Germinal center (tissue), 1 donor: ENCODE measurements at places on chromosomes 5 and 9.

- no peak for DNase-seq
Observed at GRCh38 chr5:33261305-33261704, 179.5 kb upstream of the TARS1 start.

DNA sequence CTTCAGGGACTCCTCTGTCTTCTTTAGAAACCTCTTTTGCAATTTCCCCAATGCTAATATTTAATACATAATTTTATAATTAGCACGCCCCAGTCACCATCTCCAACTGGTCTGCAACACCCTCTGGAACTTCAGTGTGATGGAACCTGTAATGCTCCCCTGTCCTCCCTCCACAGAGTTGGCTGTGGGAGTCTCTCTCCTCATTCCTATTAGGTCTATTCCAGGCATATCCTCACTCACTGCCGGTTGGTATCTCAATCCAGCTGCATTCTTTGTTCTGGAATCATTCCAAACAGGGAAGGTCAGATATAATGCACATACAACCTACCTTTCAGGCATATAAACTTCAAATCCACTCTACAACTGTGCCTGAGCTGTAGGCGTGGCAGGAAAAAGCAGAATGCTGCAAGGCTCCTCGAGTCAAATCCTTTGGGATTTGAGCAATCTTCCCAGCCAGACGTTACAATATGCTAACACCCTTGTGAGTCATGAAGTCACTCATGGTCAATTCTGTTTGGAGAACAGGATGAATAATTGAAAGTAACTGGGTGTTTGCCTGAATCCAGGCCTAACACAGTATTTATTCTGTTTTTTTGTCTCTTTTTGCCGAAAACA, 293.8 kb downstream of the CWC27 start:
- DNase-seq: no peak

DNA sequence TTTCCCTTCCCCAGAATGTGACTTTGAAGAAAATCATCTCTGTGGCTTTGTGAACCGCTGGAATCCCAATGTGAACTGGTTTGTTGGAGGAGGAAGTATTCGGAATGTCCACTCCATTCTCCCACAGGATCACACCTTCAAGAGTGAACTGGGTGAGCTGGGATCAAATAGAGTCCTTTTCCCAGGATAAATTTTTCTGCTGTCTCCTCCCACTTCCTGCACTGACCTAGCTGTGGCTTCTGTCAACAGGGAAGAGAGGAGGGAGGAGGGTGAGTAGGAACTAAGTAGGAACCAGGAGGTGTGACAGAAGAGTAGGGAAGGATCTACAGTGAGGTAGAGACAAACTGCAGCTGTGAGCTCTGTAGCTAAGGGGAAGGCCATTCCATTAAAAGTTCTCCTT, 69.3 kb downstream of the MAMDC2 start:
- DNase-seq: no peak

- no peak for DNase-seq
Observed at GRCh38 chr5:131773805-131774204, 23.0 kb downstream of the FNIP1 start.

GRCh38 chr5:180602481-180603075, 11.3 kb upstream of the SCGB3A1 start:
- DNase-seq: no peak

GRCh38 chr5:35852084-35852734, 4.5 kb upstream of the IL7R start:
- no peak for DNase-seq

DNA sequence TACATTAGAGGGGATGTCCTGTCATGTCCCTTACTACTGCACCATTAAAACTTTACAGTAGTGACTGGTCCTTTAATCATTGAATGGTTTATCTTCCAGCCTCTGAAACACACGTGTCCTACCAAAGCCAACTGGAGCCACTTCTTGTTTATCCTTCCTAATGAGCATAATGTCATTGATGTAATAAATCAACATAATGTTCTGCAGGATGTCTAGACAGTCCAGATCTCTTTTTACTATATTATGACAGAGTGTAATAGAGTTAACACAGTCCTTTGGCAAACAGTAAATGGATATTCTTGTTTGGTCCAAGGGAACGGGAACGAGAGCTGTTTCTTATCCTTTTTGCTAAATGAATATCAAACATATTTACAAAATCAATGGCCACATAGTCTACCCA, 88.1 kb upstream of the PTPRD start:
- no peak for DNase-seq

GRCh38 chr5:57456531-57457135, 26.0 kb downstream of the ACTBL2 start:
- no peak for DNase-seq

GRCh38 chr5:133372293-133372937, 239.9 kb downstream of the FSTL4 start:
- no peak for DNase-seq

GRCh38 chr5:59264013-59264412, 629.5 kb downstream of the PDE4D start:
- no peak for DNase-seq

- no peak for DNase-seq
Observed at GRCh38 chr5:123285122-123286023, 137.8 kb downstream of the CEP120 start.

- no peak for DNase-seq
Observed at GRCh38 chr5:83946516-83946915, 225.9 kb upstream of the HAPLN1 start.

DNA sequence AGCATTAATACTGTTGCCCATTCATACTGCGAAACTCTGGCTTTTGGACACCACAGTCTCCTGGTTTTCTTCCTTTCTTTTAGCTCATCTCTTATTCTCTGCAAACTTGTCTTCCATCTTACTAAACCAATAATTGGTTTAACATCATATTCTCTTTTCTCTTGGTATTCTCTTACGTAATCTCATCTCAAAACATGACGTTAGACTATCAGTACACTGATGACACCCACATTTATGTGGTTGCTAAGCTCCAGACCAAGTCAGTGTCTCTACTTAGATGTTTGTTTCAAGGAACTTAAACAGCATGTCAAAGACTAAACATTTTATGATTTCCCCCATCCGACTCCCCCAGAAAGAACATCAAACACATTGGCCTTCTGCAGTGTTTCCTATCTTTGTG, 2.1 kb downstream of the PRRC1 start:
- DNase-seq: no peak

DNA sequence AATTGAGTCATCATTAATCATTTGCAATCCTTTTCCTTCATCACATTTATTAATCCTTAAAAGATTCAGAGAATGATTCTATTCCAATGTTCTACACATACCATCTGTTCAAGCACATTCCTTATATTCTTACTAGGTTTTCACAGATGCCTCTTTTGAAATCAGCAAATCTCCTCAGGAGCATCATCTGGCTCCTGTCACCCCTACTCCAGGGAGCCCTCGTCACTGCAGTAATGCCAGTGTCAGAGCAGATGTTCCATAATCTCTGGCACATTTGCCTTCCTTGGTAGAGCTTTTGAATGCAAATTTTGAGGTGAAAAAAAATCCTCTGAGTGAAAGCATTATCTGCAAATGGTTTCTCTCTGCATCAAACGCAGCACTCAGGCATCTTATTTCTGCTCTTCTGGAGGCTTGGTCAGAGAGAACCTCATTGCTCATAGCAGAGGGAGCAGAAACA, 7.6 kb upstream of the KCNV2 start:
- no peak for DNase-seq

- DNase-seq: no peak
Observed at GRCh38 chr5:163807781-163808180, 302.4 kb downstream of the MAT2B start.

GRCh38 chr5:143316844-143317631, 86.4 kb downstream of the NR3C1 start:
- no peak for DNase-seq

GRCh38 chr5:135032999-135033861, 798 bp downstream of the PITX1 start:
- DNase-seq: no peak

DNA sequence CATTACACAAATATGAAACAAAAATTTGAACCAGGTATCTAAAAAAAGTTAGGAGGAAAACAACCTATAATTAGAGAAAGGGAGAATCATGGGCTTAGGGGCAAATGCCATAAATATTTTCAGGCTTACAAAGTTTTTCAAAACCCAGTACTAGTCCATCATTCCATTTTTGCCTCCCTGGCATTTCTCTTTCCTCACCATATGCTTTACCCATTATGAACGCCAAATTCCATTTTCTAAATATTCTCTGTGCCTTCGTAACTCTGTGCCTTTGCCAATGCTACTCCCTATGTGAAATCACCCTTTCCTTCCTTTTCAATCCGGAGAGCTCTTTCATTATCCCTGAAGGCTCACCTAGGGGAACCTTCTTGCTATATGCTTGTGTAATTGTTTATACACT, 434.1 kb downstream of the ZSWIM6 start:
- no peak for DNase-seq

- no peak for DNase-seq
Observed at GRCh38 chr5:110702300-110702699, 24.2 kb downstream of the TMEM232 start.

GRCh38 chr5:58985759-58986158, 402.9 kb downstream of the RAB3C start:
- no peak for DNase-seq

- DNase-seq: no peak
Observed at GRCh38 chr9:93509084-93509483, 55.7 kb upstream of the FAM120AOS start.

GRCh38 chr5:103263054-103263453, 4.5 kb downstream of the MACIR start:
- no peak for DNase-seq

DNA sequence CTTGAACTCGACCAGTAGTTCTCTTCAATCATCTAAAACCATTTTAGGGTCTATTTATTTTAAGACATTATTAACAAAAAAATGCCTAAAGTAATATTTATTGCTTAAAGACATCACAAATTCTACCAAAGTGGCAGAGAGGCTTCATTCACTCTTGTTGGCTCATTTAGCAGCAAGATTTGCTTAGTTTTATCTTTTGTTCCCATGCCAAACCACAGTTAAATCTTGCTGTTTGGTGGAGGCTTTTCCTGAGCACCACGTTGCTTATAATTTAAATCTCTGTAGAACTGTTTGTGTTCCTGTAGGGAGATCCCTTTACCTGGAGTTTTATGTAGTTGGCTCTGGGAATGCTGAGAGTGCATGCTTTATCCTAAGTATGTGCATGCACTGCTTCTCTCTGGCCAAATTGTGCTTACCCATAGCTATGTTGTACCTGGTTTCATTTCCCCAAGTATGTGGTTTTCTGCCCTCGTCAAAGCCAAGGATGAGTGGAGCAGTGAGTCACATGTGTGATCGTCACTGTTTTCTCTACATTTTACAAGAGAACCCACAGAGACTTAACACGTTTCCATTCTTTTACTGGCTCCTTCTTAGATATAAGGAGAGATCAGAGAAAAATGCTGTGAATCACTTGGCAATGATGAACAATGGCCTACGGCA, 42.1 kb upstream of the MAST4 start:
- peak; percentile 78 for DNase-seq

DNA sequence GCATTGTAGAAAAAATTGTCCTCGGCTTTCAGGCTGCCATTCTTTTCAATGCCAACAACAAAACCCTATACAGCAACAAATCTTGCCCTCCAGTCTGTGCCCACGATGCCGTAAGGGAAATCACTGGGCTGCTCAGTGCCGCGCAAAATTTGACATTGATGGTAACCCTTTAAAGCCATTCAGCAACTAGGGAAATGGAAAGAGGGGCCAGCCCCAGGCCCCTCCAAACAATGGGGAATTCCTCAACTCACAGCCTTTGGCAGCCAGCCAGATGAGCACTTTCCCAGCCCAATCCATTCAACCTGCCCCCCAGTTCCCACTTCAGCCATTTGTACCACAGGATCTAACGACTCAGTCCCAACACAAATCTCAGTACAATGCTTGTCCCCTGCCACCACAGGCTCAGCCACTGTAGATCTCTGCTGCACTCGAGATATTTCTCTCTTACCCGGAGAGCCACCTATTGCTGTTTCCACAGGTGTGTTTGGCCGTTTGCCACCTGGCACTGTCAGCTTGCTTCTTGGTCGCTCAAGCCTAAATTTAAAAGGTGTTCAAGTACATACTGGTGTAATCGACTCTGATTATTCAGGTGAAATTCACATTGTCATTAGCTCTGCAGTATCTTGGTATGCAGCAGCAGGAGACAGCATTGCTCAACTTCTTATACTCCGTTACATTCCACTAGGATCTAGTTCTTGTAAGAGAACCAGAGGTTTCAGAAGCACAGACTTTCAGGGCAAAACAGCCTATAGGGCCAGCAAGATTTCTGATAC, 103.3 kb downstream of the SYK start:
- no peak for DNase-seq

- no peak for DNase-seq
Observed at GRCh38 chr5:42483472-42484154, 60.4 kb downstream of the GHR start.

DNA sequence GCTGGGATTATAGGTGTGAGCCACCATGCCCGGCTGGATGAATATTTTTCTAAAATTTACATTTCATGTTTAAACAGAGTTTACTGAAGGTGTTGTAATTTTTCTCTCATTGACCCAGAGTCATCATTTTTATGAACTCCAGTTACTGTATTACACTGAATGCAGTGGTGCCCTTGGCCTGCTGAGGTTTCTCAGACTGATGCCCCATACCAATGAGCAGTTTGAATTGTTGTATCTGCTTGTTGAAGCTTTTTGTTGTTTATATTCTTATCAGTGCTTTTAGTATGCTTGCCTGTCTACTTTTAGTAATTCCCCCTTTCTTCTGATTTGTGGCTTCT, 29.9 kb downstream of the NFX1 start:
- DNase-seq: no peak

DNA sequence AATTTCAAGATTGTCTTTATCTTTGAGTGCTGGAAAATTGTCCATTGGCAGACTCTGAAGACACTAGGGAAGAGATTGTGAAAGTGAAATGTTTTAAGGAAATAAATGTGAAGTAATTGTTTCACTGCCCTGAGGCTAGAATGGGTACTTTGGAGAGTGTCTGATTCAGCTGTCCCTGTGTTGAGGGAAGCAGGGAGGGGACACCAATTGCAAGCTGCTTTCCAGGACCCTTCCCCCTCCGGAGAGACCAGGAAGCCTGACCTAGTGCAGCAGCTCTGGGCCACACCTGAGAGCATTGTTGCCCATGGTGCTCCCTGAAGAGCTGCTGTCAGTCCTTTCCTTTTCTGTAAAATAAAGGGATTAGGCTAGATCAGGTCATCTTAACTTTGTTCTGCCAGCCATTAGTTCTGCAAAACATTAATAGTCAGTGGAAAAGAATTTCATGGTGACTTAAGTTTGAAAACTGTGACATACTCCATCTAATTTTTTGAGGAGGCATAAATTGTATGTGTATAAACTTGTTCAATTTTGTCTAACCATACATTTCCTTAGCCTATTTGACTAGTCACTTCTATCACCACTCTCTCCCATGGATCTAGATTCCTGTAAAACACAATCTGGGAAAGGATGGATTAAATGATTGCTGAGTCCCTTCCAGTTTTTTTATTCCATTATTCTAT, 18.8 kb downstream of the MAP1B start:
- DNase-seq: no peak

- DNase-seq: peak; percentile 21
Observed at GRCh38 chr5:60668686-60669304, 31.2 kb downstream of the DEPDC1B start.

DNA sequence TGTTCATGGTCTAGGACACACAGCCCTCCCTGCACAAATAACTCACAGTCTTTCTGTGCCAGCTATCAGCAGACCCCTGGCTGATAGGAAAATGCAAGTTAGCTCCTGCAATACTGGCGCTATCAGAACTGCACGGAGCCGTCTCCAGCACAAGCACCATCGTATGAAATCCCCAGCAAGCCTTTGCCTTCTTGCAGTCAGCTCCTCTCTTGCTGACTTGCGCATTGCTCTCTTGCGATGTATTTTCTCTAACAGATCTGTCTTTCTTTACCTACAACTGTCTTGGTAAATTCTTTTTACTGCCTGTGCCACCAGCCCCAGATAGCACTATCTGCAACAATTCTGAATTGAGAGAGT, 25.1 kb upstream of the UGCG start:
- DNase-seq: no peak
